ENCODE measurements at places on chromosomes 7 and 10.

- no peak for DNase-seq
Measured at GRCh38 chr7:121449329-121449728, 53.2 kb upstream of the FAM3C start.

DNA sequence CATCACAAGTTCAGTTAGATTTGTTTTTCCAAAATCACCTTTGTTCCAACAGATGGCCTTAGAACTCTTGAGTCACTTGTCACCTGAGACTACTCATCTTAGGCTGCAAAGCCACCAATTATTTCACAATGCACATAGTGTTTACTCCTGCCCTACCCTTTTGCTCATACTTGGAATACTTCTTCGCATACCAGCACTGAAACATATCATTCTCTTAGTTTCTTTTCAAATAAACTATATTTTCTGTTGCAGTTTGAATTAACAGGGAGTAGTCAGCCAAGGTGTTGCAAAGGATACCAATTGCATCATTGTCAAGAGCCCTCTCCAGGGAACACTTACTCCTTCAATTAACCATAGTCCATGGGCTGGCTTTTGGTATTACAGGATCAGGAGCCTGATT, 71.0 kb downstream of the CASD1 start:
- no peak for DNase-seq

- no peak for DNase-seq
Measured at GRCh38 chr7:117185124-117185523, 137.7 kb downstream of the WNT2 start.

DNA sequence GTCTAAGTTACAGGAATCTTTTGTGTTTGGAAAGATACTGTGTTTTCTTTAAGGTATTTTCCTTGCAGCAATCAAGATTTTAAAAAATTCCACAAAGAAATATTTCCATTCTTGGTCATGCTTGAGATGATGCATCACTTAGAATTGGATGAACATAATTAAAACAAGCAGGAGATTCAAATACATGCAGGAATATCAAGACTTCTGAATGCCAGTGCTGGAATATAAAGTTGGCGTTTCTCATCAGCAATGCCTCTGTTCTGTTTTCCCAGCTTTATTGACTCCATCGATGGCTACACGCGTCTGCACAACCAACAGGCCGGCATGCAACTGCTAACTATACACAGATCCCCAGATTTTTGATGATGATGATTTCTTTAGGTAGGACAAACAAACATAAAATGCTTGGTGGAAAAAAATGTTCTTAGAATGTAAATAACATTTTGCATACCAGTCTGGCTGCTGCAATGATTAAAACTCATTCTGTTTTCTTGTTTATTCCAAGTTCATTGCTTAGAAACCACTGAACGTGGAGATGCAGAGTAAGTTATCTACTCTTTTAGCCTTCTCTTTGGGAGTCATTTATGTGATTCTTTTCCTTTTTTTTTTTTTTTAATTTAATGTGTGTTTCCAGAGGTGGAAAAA, 91.3 kb upstream of the FAM171A1 start:
- DNase-seq: no peak

- DNase-seq: no peak
Measured at GRCh38 chr7:88001744-88002530, 67.9 kb downstream of the ADAM22 start.

DNA sequence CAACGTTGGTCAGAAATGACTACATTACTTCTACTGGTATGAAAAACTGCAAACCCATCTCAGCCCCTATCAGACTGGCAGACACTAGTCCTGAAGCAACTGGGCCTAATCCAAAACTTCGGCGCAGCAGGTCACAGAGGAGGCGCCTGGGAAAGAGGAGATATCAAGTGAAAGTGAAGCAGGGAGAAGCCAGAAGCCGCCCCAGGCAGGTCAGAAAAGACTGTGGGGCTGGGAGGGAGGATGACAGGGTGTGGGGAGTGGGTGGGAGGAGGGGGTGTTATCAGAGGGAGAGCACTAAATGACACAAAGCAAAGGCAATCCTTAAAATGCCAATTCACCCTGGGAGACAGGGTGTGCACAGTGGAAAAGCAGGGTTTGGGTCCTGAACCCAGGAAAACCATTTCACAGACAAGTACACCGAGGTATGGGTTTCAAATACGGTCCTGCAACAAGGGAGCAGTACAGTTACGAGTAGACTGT, 731 bp downstream of the CHCHD3 start:
- DNase-seq: no peak

DNA sequence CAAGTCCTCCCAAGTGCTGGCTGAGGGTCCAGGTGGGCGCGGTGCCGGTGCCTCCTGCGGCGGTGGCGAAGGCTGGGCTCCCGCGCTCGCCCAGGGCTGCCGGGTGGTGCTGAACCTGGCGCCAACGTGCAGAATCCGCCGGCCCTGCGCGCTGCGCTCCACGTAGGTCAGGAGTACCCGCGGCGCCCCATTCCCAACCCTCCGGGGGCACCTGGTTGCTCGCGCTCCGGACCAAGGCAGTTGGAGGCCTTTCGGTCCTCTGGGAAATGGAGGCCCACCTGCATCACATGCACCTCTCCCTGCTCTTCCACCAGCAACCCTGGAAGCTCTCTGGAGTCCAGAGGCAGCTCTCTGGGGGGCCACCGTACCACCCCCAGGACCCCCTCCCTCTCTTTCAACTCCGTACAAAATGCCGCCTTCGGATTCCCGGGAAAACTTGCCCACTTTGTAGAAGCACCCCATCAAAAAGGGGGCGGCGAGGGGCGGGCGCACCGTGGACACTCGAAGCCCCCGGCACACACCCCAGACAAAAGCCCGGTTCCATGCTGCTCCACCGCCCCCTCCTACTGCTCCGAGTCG, 745 bp downstream of the SLC16A9 start:
- no peak for DNase-seq

- DNase-seq: no peak
Measured at GRCh38 chr10:12965571-12965970, 35.9 kb downstream of the CCDC3 start.

DNA sequence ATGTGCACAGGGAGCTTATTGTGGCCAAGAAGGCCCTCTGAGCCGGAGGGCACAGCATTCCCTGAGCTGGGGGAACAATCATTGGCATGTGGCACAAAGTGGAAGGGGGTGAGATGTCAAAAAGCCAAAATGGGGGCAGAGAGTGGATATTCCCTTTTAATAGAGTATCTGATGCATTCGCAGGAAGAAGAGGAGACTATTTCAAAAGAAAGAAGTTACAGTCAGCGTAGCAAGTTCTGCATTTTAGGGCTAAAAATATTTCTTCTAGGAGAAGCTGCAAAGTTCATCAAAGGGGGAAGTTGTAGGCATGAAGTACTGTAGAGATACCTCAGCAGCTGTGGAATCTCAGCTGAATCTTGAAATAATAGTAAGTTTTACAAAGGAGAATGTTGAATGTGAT, 136.0 kb upstream of the WDR11 start:
- no peak for DNase-seq

DNA sequence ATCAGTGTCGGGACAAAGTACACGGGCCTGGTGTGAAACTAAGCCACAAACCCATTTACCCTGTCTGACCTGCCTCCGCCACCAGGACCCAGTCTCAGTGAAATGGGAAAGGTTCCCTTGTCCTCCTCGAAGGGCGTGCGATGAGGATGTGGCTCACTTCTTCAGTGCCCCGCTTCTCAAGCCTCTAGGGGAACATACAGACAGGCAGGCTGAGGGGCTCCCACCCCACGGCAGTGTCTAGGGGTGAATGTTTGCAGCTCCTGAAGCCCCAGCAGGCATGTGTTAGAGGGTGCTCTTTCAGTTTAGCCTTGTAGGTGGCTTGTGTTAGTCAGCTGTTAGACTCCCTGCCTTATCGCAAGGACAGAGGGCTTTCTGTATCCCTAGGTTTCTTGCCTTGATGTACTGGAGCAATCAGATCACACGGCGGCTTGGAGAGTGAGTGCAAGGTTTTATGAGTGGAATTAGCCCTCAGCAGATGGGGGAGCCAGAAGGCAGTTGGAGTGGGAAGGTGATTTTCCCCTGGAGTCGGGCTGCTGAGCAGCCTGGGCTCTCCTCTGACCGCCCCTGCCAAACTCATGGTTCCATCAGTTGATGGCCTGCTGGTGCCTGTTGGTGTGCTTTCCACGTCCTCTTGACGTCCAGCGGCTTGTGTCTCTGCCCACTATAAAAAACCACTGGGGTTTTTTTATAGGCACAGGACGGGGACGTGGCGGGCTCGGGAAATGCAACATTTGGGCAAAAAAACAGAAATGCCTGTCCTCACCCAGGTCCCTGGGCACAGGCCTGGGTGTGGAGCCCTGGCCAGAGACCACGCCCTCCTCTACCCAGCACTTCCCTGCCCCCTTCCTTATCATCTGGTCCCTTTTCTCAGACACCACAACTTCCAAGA, 759 bp downstream of the NUDT1 start:
- no peak for DNase-seq

DNA sequence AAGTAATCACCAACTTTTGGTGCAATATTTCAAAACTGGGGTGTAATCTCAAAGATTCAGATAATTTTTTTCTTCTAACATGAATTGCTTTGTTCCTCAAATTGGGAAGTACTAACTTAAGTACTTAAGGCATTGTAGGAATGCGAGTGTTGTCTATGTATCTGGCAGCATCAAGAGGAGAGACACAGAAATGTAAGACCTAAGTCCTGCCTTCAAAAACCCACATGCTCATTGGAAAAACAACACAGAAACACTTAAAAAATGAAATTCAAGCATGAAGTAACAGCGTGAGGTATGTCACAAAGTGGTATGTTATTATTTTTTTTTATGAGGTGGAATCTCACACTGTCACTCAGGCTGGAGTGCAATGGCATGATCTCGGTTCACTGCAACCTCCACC, 288.5 kb downstream of the ZEB1 start:
- DNase-seq: no peak

DNA sequence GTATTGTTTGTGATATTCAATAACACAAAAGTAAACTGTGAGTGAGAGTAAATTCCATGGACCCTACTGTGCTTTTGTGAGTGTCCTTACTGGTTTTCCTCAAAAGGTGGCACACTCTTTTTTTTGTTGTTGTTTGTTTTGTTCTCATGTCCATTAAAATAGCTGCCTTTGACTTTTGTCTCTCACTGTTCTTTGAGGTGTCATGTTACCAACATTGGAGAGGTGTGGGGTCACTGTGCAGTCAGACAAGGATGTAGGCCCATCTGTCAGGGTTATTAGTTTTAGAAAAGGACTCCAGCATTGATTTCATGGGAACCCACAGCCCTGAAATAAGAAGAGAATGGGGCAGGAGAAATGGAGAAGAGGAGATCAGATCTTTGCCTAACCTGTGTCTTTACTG, 383.1 kb downstream of the SORCS3 start:
- DNase-seq: no peak

DNA sequence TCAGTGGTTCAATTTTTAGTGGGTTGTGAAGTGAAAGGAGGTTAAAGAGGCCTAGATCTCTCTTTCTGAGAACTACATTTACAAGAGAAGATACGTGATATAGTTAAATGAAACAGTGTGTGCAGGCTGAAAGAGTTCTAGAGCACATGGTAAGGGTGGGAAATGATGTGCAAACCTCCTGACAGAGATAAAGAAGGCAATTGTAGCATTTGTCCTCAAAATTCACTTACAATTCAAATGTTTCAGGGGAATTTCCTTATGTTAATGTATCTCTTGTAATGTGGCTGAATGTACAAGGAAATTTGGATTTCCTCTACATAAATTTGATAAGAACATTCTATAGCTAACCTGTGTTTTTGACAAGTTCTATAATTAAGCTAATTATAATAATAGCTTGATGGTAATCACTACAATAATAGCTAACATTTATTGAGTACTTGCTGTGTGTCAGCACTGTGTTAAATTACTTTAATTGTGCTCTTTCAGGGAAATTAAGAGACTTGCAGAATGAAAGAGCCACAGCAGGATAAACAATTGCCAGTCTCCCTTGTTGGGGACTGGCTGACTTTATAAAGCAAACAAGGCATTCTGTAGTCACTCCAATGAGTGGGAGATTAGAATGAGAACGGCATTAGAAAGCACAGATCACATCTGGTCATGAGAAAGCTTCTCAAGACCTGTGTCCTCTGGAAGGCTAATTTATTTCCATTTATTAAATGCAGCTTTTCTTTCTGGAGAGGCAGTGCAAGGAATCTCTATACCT, 139.7 kb upstream of the TMEM72 start:
- no peak for DNase-seq

GRCh38 chr7:26190417-26190869, 10.1 kb downstream of the HNRNPA2B1 start:
- DNase-seq: no peak

- DNase-seq: no peak
Measured at GRCh38 chr7:112897839-112898431, 107.7 kb upstream of the TMEM168 start.

- DNase-seq: no peak
Measured at GRCh38 chr7:74029089-74029785, 1.3 kb downstream of the ELN start.

GRCh38 chr7:98079891-98080648, 26.6 kb upstream of the LMTK2 start:
- no peak for DNase-seq

DNA sequence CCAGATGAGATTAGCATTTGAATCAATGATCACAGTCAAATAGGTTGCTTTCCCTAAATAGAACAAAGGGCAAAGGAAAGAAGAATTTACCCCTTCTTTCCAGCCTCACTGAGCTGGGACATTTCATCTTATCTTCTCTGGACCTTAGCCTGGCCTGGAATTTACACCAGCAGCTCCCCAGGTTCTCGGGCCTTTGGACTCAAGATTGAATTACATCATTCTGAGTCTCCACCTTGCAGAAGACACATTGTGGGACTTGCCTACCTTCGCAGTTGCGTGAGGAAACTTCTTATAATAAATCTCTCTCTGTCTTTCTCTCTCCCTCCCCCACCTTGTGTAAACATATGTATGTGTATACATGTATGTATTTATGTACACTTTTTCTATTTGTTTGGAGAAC, 732.4 kb downstream of the IPMK start:
- DNase-seq: no peak

DNA sequence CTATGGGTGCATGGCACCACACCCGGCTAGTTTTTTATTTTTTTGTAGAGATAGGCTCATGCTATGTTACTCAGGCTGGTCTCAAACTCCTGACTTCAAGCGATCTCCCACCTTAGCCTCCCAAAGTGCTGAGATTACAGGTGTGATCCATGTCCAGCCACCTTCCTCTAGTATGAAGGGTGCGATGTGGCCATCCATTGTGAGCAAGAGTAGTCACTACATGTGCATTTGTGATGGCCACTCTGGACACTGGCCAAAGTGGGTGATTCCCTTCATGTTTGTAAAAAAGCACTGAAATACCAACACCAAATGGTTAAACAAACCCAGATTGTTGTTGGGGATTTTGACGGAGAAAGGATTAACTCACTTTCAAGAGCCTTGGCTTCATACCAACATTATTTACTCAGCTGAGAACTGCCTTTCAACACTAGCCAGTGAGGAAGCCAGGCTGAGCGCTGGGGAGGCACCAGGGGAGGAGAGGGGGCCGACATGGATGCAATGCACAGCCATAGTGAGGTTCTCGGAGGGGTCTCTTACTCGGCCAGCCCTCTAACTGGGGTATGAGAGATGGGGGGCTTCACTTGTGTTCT, 198.1 kb upstream of the LYZL2 start:
- no peak for DNase-seq

GRCh38 chr7:101885597-101885955, 68.2 kb downstream of the CUX1 start:
- no peak for DNase-seq

GRCh38 chr7:31982962-31983361, 87.2 kb downstream of the PDE1C start:
- no peak for DNase-seq

- no peak for DNase-seq
Measured at GRCh38 chr10:35765996-35766395, 123.9 kb upstream of the FZD8 start.
